ENCODE measurements at places on chromosomes 3 and 15.

DNA sequence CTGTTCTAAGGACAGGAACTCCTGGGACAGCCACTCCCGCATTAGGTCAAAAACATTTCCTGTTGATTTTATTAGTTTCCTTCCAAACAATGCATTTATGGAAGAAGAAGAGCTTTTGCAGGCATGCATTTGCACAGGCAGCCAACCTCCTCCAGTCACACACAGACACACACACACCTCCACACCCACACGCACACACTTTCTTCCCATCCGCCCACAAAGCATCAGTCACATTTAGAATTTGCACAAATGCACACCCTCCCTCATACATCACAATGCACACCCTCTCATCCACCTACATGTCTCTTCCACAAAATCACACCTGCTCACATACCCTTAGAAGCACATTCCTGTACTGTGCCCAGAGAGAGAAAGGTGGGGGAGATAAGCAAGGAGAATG is 4.1 kb upstream of the TYRO3 start:
- no peak for DNase-seq

GRCh38 chr3:142275856-142276255 is 50.5 kb upstream of the GK5 start:
- DNase-seq, result peak; percentile 60

- DNase-seq, result no peak
Observed at GRCh38 chr3:145578471-145578870, 582.5 kb downstream of the PLOD2 start.

GRCh38 chr3:44954962-44955361 is 21.0 kb downstream of the ZDHHC3 start:
- no peak for DNase-seq

DNA sequence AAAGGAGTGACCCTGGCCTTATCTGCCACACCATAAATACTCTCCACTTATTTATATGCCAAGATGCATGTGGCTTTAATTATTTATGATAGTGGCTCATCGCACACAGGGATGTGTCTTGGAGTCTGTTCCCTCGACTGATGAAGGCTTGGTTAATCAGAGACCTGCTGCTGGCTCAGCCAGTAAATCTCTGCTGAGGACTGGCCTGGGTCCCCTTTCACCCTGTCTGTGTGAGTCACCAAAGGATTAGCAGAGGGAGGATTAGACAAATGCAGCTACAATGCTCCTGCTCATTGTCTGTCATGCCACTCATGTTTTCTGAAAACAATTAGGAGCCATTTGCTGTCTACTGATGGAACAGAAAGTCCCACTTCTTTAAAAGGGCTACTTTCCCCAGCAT is 226.8 kb downstream of the NTRK3 start:
- DNase-seq, result no peak

- DNase-seq, result no peak
Observed at GRCh38 chr3:140731440-140732119, 53.7 kb downstream of the TRIM42 start.

DNA sequence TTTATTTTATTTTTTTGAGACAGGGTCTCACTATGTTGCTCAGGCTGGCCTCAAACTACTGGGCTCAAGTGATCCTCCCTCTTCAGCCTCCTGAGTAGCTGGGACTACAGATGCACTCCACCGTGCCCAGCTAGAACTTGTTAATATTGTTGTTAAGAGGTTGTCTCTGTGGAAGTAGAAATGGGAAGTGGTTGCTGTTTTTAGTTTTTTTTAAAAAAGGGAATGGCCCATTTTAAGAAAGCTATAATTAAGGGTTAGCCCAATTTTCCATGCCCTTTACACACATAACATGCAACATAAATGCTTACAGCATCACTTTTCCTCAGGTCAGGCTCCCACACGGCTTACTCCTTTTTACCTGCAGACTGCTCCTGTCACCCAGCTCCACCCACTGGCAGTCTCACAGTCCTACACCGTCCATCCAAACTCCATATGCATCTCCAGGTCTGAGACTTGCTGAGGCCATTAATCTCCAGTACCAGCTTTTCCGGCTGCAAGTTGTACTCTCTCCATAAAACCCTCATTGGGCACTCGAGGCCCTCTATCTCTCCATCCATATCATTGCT is 19.8 kb downstream of the MORC1 start:
- no peak for DNase-seq

- no peak for DNase-seq
Observed at GRCh38 chr3:150744919-150745211, 18.1 kb downstream of the SIAH2 start.

DNA sequence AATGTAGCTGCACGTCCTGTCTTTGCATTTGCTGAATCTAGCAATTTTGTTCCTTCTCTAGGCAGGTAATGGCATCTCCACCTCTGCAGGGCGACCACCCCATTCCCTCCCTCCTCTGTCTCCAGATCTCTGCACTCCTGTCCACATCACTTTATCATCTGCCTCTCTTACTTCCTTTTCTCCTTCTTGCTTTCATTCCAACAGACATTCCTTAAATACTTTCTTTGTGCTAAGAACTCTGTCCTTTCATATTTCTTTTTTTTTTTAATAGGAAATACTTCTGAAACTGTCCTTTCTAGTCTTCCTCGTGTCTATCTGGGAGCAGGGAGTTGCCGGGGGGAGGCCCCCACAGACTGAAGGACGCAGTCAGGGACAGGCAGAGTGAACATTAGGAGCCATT is 7.2 kb downstream of the ITIH3 start:
- DNase-seq, result no peak
